ENCODE measurements at places on chromosomes 3 and 15. TPM values are rescaled to one million over a fixed set of nuclear protein-coding genes. Genes with fewer than 3 reads are reported as not detected.

The P3H2 gene
- polyA plus RNA-seq: 38.7 TPM

The C3orf85 gene
- 17.5 TPM for polyA plus RNA-seq

The SLC25A26 gene
- polyA plus RNA-seq: 23.9 TPM

The INSYN1 gene
- 27.3 TPM for polyA plus RNA-seq

The RSRC1 gene
- 30.4 TPM for polyA plus RNA-seq

The CTDSPL gene
- polyA plus RNA-seq: 111 TPM

The CYP8B1 gene
- polyA plus RNA-seq: 0.92 TPM

The ZNF385D gene
- 13.0 TPM for polyA plus RNA-seq

The SIDT1 gene
- polyA plus RNA-seq: 3.7 TPM

The PLA2G4F gene
- polyA plus RNA-seq: 36.7 TPM

The TGM5 gene
- not detected for polyA plus RNA-seq

The TNNC1 gene
- 6.6 TPM for polyA plus RNA-seq

The SAMD7 gene
- not detected for polyA plus RNA-seq

DNA sequence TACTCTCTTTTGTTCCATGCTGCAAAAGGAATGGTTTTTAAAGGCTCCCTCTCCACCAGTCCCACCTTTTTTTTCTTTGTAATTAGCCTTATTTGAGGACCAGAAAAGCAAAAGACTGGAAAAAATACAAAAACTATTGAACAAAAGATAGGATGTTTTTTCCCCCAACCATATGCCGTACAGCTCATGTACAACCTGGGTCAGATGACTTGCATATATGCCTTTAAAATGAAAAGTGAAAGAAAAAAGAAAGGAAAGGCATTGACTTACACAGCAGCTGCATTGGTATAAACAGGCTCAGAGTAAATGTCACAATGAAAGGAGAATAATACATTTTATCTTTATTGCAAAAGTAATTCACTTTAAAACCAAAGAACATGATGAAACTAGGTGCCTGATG is 69.5 kb upstream of the CMC1 start:
- DNase-seq: no peak

GRCh38 chr3:47452453-47453215 is 23.1 kb downstream of the SCAP start:
- no peak for DNase-seq

- no peak for DNase-seq
Measured at GRCh38 chr3:99950921-99951320, 133.3 kb downstream of the CMSS1 start.

DNA sequence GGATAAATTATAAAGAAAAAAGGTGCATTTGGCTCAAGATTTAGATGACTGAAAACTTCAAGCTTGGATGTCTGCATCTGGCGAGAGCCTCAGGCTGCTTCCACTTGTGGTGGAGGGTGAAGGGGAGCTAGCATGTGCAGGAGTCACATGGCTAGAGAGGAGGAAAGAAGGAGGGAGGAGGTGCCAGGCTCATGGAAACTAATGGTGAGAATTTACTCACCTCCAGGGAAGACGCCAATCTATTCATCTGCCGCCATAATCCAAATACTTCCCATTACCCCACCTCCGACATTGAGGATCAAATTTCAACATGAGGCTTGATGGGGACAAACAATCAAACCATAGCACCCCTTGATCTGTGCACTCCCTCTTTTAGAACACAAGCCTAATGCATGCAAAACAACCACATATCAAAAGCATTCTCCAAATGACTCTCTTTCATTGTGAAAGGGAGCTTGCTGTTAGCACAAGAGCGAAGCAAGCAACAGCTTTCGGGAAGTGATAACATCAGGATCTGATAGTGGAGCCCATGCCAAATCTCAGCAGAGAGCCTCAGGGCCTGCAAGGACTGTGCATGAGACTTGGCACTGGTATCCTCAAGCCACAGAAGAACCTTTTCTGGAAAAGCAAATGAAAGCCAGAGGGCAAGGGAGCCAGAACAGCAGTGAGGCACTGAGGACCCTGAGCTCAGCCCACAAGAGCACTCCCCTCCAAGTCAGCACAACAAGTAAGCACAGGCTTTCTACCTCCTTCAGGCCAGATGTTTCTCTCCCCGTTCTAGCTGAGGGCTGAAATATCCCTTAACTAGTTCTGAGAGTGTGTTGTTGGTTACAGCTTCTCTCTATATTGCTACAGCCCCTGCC is 50.2 kb upstream of the THBS1 start:
- DNase-seq: no peak

- no peak for DNase-seq
Measured at GRCh38 chr15:80840182-80841130, 61.3 kb downstream of the CEMIP start.

- DNase-seq: no peak
Measured at GRCh38 chr15:98785807-98786621, 137.7 kb downstream of the IGF1R start.

GRCh38 chr3:27596921-27597320 is 112.7 kb upstream of the SLC4A7 start:
- no peak for DNase-seq

GRCh38 chr3:190807719-190808375 is 54.6 kb downstream of the GMNC start:
- no peak for DNase-seq

GRCh38 chr3:98964784-98965183 is 63.3 kb upstream of the DCBLD2 start:
- no peak for DNase-seq

- peak; percentile 54 for DNase-seq
Measured at GRCh38 chr3:55292360-55292759, 194.7 kb downstream of the WNT5A start.

DNA sequence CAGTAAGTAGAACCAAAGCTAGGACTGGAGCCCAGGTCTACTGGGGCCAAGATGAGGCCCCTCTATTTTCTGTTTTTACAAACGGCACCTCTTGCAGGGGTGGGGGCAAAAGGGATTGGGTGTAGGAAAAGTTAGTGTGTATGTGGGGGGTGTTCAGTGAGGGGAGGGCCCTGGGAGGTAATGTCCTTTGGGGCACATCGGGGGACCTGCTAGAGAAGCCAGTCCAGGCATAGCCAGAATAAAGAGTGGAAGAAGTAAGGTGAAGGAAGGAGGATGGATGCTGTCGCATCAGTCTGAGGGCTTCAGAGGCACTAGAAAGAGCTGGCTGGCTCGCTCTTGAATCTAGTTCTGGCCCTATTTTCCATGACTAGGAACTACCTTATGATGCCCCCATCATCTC is 2.6 kb downstream of the PLCD1 start:
- DNase-seq: no peak

DNA sequence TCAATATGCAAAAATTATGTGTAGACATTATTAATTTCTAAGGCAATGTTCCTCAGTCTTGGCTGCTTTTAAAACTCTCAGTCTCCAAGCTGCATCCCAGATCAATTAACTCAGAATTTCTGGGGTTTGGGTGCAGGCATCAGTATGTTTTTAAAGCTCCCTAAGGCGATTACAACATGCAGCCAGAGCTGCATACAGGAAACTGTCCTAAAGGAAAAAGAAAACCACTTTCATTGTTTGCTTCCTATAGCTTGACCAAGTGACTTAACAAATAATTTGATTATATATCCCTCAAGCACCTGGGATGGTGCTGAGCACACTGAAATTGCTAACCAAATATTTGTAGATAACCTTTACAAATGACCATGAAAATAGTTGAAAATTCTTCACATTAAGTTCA is 194.7 kb downstream of the DTWD1 start:
- no peak for DNase-seq

DNA sequence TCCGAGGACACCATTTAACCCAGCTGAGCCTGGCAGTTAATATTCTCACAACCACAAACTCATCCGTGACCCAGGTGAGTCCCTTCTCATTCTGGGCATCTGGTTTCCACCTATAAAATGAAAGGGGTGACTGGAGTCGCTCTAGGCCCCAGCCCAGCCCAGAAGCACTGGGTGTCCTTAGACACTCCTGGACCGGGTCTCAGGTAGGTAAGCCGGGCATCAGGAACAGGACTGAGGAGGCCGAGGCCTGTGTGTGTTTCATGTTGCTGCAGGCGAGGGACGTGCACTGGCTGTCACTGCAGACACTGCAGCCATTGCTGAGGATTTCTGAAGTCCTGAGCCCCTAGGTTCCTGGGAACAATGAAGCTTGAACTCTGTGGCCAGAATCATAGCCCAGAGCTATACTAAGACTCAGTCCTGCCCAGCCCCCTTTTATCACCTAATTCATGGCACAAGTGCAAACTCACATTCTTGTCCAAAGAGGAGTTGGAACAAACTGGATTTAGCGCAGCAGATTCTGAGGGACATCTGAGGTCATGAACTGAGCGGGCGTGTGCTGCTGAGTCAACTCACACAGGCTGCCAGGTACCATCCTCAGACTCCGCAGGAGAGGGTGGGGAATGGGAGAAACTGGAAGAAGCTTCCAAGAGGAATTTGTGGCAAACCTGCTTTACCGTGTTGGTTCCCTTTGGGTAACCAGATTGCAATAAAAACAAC is 184.9 kb downstream of the FAM43A start:
- DNase-seq: no peak

DNA sequence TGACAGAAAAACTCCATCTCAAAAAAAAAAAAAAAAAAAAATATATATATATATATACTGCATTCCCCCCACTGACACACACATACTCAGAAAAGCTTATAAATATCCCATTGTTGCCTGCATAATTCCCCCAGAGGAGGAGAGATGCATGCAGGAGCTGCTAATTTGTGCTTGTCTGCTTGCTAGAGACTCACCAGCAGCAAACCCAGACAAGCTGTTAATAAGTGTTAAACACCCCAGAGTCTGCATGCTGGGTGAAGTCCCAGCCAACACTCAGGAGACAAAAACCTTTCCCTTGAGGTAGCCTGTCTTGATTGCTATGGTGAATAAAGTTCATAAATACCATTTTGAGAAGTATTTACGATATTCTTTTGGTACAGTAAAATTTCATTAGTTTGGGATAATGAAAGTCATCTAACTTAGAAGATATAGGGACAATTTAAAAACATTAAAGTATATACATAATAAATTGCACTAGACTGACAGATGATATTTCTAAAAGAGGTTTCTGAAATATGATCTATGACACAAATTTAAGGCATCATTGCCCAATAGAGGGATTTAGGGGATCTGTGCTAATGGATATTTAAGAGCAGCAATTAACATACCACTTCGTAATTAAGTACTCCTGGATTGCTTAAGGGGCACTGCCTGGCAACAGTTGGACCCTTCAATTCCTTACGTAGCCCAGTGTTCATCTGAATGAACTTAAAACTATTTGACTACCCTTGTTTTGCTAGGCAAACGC is 400.0 kb upstream of the C2CD4B start:
- DNase-seq: no peak

DNA sequence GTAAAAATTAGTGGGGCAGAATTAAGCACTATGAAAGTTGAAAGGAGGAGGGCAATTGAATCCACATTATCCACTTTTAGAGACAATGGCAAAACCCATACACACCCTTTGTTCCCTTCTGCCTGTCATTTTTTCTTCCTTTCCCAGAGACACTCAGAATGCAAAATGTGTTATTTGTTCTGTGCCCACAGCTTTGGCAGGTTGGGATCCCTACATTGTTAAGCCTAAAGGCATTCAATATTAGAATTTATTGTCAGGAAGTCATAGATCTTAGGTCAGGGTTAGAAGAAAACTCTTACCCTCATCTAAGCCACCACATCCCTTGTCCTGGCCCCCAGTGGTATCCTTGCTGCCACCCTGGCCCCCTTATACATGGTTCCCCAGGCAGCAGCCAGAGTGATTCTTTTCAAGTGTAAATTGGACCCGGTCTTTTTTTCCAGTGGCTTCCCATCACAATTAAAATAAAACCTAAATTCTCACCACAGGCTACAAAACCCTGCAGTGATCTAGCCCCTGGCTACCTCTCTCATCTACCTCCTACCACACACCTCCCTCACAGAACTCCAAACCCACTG is 470.1 kb upstream of the ATP11B start:
- no peak for DNase-seq

GRCh38 chr3:35393901-35394799 is 245.2 kb upstream of the ARPP21 start:
- peak; percentile 10 for DNase-seq

DNA sequence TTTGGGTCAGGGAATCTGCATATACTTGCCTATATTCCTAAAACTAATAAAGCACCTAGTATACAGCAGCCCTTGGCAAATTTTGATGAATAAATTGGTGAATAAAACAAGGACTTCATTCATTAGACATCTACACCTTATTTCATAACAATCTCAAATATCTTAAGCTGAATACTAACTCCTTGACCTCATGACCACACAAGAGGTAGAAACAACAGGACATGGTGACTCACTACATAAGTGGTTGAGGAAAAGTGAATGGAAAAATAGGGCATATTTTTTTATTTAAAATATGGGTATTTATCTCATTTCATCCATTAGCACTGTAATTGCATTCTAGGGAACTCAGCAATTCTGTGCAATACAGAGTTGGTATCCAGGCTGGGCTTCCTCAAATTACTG is 7.8 kb upstream of the STAC start:
- DNase-seq: no peak

- DNase-seq: no peak
Measured at GRCh38 chr3:197586181-197586580, 30.4 kb upstream of the BDH1 start.

DNA sequence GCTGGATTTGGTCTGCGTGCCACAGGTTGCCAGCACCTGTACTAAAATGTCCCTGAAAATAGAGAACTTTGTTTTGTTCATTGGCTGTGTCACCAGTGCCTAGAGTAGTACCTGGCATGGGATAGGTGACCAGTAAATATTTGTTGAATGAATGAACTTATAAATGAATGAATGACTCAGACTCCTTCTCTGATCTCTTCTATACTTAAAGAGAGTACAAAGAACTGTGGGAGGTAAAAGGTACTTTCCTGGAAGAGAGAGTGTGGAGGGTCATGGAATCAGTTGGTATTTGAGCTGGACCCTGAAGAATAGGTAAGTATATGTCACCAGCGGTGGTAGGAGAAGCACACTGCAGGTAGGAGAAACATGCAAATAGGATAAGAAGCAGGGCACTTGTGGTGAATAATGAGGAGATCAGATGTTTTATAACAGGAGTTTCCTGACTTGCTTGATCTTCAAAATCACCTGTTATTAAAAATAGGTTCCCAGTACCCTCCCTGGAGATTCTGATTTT is 149.4 kb downstream of the LPP start:
- no peak for DNase-seq

- DNase-seq: no peak
Measured at GRCh38 chr15:48451241-48451640, 120.0 kb downstream of the DUT start.

All from left renal pelvis (tissue), 4 donors.